ENCODE measurements at places on chromosomes 12 and 14.

GRCh38 chr12:42186793-42187192 lies 42.1 kb upstream of the GXYLT1 start:
- DNase-seq = no peak

GRCh38 chr14:102799684-102800562 lies 22.7 kb downstream of the TRAF3 start:
- no peak for DNase-seq

DNA sequence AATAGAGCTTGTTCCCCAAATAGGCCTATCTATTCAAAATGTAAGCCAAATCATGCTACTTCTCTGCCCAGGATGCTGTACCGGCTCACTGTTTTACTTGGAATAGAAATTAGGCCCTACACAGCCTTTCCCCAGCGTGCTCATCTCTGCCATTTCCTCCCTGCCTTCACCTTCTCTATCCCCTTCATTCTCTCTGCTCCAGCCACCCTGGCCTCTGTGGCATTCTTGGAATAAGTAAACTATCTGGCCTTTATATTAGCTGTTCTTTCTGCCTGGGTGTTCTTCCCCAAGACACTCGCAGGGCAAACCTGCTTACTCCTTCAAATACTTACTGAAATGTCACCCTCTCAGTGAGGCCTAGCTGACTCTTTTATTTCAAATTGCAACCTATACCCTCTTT lies 30.9 kb upstream of the DYRK2 start:
- DNase-seq = no peak

DNA sequence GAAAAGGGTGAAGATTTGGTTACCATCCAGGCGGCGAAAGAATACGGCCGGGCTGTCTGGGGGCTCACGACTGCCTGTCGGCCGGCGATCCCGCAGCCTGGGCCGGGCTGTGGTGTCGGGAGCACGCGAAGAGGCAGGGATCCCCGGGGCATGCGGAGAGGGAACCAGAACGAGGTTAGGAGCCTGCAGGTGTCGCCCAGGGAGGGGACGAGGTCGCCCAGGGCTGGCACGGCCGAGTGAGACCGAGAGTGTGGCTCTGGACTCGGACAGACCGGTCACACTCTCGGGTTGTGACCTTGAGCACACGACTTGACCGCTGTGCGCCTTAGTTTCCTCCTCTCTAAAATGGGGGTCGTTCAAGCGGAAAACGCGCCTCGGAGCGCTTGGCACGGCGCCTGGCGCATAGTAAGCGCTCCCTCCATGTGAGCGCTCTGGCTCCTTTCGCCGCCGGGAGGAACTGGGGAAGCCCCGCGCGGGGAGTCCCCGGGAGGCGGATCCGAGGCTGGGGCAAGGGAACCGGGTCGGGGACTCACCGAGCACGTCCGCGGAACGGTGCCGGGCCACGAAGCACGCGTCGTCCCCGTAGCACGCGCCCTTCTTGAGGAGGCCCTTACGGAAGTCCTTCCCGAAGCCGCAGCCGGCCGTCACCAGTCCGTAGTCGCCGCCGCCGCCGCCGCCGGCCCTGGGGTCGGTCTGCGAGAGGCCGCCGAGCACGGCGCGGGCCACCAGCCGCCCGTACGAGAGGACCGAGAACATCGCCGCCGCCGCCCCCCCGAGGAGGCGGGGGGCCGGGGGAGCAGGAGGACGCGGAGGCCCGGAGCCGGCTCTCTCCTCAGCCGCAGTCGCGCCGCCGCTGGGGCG lies 612 bp downstream of the PPTC7 start:
- peak; percentile 70 for DNase-seq

DNA sequence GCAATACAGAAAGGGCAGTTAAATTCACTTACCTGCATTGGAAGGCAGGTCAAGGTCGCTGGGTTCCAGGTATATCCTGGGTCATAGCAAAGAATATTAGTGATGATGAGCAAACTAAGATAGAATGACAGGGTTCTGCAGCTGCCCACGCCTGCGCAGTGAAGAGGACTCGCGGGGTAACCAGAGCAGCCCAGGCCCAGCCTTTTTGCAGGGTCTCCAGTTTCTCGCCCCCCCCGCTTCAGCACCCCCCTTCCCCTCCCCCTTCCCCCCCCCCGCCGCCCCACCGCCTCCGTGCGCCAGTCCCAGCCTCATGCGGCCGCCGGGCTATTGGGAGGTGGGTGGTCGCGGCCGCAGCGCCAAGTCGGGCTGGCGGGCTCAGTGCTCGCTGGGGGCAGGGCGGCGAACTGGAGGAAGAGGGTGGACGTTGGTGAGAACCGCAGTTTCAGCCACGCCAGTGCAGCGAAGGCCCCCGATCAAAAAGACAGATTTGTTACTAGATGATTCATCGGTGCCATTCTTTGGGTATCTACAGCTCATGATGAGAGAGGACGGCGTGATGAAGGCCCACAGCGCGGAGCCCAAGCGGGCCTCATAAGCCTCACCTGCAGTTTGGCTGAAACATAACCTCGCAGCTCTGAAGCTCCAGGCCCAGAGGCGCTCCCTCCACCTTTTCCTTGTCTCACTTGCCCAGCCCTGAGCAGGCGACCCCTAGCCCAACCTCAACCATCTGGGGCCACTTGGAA lies 20.2 kb downstream of the SLC2A3 start:
- no peak for DNase-seq

DNA sequence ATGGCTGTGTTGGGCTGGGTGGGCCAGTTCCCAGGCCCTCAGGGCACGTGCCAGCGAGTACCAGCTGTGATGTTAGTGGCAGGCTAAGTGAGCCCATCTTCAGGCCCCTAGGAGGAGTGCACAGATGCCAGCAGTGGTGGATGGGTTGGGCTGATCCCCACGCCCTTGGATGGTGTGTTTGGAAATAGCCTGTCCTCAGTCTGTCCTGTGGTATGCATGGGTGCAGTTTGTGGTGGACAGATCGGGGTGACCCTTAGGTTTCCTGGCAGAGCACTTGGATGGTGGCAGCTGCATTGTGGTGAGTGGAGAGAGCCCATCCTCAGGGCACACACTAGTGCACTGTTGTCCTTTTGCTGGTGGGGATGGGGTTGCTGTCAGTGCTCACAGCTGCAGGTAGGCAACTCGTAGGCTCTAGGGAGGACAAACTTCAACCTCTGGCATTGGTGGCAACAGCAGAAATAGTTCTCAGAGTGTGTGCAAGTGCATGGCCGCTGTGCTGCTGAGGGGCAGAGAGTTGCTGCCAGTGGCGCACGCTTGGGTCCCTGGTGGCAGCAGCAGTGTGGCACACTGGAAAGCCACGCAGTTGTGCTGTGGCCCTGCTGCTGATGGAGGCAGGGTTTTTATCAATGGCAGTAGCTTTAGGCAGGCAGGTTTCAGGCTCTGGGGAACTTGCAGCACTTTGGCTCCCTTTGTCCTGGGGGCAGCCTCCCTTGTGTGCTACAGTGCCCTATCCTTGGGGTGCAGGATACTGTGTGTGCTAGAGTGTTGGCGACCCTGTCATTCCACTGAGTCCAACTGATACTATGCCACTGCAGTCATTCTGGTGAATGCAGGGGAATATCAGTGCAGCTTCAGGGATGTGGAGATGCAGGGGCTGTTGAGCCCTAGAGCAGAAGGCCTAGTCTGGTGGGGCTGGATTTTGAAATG lies 65.5 kb downstream of the FBXO33 start:
- DNase-seq = no peak

- no peak for DNase-seq
Measured at GRCh38 chr14:96055065-96055752, 16.0 kb downstream of the C14orf132 start.

DNA sequence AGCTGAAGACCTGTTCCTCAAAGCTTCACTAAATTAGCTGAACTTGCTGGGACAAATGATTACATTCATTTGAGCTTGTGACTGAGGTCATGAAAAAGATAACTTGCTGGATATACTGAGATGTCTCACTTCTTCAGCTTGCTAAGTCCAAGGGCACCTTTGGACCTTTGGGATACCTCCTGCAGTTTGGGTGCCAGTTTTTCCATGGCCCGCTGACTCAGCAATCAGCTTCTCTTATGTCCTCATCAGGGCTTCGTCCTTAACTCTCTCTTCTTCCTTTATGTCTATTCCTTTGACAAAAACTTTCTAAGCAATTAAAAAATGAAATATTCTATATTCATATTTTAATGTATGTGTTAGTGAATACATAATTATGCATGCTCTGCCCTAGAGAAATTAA lies 45.6 kb downstream of the OVCH1 start:
- DNase-seq = no peak

DNA sequence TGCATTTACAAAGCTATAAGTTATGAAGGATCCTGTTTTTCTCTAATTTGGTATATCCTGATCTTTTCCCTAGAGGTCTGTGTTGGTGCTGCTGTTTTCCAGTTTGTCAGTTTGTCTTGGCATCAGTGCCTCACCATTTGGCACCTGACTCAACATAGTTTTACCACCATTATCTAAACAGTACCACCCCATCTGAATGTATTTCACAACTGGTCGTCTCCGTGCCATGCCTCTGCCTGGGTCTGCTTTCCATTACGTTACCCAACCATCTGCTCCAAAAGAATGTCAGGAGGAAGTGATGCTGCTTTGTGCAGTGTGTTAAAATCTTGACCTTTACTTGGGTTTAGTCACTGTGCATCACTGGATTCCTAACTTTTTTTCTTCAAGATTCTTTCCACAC lies 129.3 kb upstream of the RASSF8 start:
- no peak for DNase-seq

GRCh38 chr14:102538602-102539543 lies 29.3 kb upstream of the ANKRD9 start:
- DNase-seq = no peak

DNA sequence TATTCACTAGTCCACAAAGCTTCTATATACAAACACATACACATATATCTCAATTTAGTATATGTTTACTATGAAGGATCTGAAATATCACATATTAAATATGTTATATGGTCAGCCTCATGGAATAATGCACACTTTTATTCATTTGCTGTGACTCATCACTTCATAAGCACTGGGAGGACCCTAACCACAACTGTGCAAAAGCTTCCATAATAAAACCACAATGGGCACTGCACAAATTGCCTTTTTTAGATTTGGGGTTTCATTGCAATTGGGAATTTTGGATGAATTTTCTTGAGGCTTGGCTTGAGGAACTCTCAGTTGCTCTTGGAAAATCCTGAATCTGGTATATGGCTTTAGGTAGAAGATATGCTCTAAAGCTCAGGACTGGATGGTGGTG lies 399.4 kb downstream of the C12orf75 start:
- DNase-seq = no peak

DNA sequence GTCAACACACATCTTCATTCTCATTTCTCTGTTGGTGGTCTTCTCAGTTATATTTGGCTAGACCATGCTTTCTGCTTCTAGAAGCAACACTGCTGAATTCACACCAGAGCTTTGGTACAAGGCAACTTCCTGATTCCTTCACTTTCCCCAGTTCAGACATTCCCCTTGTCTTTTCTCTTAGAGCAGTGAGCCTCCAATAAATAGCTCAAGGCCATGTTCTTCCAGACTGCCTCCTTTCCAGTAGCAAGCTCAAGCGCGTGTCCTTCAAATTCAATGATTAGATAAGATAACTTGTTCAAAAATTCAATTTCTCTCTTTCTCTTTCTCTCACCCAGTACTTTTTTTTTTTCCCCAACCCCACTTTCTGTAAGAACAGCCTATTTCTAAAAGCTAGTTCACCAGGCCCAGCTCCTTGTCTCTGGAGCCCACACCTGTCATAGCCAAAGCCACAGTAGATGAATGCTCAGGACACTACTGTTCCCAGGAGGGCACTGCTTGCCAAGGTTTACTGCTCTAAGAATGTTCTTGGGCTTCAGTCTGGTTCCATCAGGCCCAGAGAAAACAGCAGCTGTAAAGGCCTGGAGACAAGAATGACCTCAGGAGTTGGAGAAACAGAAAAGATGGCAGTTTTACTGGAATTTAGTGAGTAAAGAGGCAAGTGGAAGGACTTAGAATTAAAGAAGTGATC lies 17.7 kb downstream of the TBK1 start:
- DNase-seq = no peak

DNA sequence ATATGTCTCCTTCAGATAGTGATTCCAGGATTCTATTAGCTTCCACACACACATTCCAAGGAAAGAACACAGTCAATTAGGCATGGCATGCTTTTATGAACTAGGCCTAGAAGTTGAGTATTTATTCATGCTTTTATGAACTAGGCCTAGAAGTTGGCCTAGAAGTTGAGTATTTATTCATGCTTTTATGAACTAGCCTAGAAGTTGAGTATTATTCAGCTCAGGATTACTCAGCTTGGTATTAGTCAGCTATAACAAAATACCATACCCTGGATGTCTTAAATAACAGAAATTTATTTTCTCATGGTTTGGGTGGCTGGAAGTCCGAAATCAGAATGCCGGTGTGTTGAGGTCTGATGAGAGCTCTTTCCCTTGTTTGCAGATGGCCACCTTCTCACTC lies 442.7 kb upstream of the FLRT2 start:
- no peak for DNase-seq

DNA sequence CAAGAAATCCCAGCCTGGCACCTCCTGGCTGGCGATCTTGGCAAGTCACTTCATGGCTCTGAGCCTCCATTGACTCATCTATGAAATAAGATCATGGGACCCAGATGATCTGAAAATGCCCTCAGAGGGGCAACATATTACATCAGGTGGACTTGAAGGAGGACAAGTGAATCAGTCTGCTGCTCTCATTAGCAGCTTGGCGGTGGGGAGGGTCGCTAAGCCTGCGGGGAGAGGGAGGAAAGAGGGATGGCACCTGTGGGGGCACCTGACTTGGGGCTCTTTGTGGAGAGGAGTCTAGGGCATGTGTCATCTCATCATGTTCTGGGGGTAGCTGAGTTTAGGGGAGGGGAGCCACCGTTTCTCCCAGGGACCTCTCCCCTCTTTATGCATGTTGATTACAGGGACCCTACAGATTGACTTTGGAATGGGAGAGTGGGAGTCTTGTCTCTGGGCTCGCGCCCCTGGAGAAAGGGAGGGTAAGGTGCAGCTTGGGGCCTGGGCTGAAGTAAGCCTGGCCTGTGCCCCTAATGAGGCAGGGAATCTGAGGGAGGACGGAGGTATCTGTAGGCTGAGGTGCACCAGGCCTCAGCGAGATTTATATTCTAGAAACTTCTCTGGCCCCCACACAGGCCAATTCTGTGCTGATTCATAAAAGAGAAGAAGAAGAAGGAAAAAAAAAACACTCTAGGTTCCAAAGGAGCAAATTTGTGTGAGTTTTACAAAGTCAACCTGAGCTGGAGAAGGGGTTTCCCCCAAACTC lies 29.3 kb upstream of the BATF start:
- DNase-seq = no peak

DNA sequence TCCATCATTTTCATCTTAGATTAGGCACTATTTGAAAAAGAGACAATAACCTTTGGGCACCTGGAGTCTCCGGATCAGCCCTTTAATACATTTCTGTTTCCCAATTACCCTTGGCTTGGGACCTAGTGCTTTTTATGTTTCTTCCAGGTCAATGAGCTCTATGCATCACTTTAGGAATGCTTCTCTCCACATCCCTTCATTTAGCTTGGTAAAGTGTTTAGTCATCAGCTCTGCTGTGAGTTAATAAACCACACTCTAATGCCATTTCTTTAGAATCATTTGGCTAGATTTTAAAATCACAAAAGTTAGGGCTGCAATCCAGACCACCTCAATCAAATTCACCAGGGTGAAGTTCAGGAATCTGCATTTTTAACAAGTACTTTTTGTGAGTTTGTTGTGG lies 41.7 kb downstream of the RASSF9 start:
- no peak for DNase-seq

Measured in activated CD8-positive, alpha-beta memory T cell treated with anti-CD3 and anti-CD28 coated beads for 1 hour (primary cell).